Neural crest cell (in vitro differentiated cells): ENCODE measurements at places on chromosomes 7 and 10. TPM values are rescaled to one million over a fixed set of nuclear protein-coding genes. Genes with fewer than 3 reads are reported as not detected.

- H3K4me1 ChIP-seq: no peaks in the 10 kb centered on the region
- H3K36me3 ChIP-seq: no peaks in the 10 kb centered on the region
- H3K27ac ChIP-seq: no peak overlapping the region
Measured at GRCh38 chr10:112343056-112343806, 30.7 kb upstream of the ACSL5 start.

- no peak for DNase-seq
- H3K36me3 ChIP-seq: no peaks in the 10 kb centered on the region
- no peaks in the 10 kb centered on the region for H3K27me3 ChIP-seq
- H3K4me3 ChIP-seq: no peak overlapping the region
Measured at GRCh38 chr7:19752020-19752419, 21.4 kb downstream of the TMEM196 start.

DNA sequence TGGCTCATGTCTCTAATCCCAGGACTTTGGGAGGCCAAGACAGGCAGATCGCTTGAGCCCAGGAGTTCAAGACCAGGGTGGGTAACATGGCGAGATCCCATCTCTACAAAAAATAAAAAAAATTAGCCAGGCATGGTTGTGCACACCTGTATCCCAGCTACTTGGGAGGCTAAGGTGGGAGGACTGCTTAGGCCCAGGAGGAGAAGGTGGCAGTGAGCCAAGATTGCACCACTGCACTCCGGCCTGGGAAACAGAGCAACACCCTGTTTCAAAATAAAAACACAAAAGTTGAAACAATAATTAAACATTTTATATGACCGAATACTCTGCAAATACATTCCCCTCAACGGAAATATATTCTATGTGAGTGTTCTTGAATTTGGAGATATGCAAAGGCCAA, 40.3 kb downstream of the JMJD1C start:
- no peak overlapping the region for H3K27ac ChIP-seq
- DNase-seq: no peak
- no peaks in the 10 kb centered on the region for H3K27me3 ChIP-seq
- H3K4me1 ChIP-seq: peaks cover 44% of the 10 kb centered on the region
- H3K36me3 ChIP-seq: peaks cover 3% of the 10 kb centered on the region

DNA sequence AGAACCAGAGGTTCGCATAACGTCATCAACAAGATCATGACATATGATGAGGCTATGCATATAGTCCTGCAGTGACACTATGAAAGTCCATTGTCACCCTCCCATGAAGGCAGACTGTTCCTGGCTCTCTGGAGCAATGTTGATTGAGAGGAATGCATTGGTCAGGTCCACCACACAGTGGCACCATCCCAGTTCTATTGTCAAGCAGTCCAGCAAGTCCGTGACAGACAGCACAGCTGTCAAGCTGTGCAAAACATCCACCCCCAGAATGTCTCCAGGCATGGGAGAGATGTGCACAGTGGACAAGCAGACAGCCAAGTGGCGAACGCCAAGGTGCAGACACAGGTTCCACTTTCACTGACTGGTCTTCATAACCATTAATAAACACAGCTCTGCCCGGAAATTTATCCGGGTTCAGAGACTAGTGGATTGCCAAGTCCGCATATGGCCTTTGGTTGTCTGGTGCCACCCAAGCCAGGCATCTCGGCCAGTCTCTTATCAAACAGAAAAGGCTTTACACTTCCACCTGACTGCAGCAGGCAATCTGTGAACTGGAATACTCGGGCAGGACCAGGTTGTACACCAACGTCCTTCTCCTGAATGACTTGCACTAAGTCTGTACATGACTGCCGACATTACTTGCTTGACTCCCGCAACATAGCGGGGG, 7.2 kb downstream of the RNF133 start:
- no peak overlapping the region for H3K4me3 ChIP-seq
- H3K27ac ChIP-seq: no peak overlapping the region
- DNase-seq: no peak
- no peaks in the 10 kb centered on the region for H3K27me3 ChIP-seq

GRCh38 chr7:85164376-85164775, 22.5 kb downstream of the SEMA3D start:
- H3K27me3 ChIP-seq: no peaks in the 10 kb centered on the region
- peaks cover 5% of the 10 kb centered on the region for H3K36me3 ChIP-seq
- H3K4me1 ChIP-seq: no peaks in the 10 kb centered on the region
- no peak for DNase-seq
- H3K4me3 ChIP-seq: no peak overlapping the region

DNA sequence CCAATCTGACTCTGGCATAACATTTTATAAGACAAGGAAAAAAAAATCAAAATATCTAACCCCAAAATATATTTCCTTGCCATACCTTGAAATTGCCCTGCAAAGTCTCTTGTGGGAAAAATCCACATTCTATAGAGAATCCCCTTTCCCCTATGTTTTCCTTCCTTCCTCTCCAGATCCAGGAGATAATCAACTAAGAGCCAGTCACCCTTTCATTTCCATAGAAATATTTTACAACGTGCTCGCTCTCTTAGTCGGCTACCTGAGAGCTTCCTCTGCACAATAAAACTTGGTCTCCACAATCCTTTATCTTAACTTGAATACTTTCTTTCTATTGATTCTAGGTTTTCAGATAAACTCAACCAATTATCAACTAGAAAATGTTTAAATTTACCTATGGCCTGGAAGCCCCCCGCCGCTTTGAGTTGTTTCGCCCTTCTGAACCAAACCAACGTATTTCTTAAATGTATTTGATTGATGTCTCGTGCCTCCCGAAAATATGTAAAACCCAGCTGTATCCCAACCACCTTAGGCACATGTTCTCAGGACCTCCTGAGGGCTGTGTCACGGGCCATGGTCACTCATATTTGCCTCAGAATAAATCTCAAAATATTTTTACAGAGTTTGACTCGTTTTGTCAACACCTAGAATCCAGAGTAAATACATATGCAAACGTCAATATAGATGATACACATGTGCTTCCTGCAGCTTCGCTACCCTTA, 869 bp downstream of the PSAP start:
- no peaks in the 10 kb centered on the region for H3K27me3 ChIP-seq
- H3K4me3 ChIP-seq: peak overlapping the region; percentile 91
- peak overlapping the region; percentile 43 for H3K27ac ChIP-seq
- peaks cover 52% of the 10 kb centered on the region for H3K4me1 ChIP-seq

DNA sequence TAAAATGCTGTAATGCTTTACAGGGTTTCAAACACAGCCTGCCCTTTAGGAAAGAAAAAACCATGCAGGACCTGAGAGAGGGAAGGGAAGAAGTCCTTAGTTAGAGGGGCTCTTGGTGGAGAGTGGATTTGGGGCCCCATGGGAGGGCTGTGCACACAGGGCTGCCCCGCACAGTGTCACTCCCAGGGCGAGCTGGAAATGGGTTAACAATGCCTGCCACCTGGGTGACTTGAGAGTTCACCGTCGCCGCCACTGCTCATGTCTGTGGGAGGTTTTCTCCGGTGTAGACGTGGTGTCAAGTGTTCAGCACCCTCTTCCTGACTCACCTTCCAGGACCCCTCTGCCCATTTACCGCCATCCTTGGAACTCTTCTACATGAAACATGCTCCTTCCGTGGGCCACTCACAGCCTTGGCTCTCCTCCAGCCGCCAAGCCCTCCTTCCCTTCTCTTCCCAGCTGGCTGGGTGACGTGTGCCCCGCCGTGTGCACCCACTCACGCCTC, 686.4 kb downstream of the SDK1 start:
- no peak for DNase-seq
- H3K27ac ChIP-seq: peak overlapping the region; percentile 35
- no peaks in the 10 kb centered on the region for H3K27me3 ChIP-seq

- H3K27ac ChIP-seq: no peak overlapping the region
- H3K4me3 ChIP-seq: no peak overlapping the region
- H3K36me3 ChIP-seq: no peaks in the 10 kb centered on the region
- DNase-seq: no peak
- H3K4me1 ChIP-seq: peaks cover 7% of the 10 kb centered on the region
- peaks cover 24% of the 10 kb centered on the region for H3K27me3 ChIP-seq
Measured at GRCh38 chr7:134121632-134122139, 5.5 kb upstream of the LRGUK start.

GRCh38 chr10:61332581-61332980, 120.6 kb downstream of the TMEM26 start:
- H3K4me3 ChIP-seq: no peak overlapping the region
- no peaks in the 10 kb centered on the region for H3K4me1 ChIP-seq
- peaks cover 4% of the 10 kb centered on the region for H3K36me3 ChIP-seq

- H3K27ac ChIP-seq: no peak overlapping the region
- H3K4me1 ChIP-seq: no peaks in the 10 kb centered on the region
- H3K27me3 ChIP-seq: no peaks in the 10 kb centered on the region
- no peaks in the 10 kb centered on the region for H3K36me3 ChIP-seq
Measured at GRCh38 chr7:115409682-115410433, 488.0 kb downstream of the MDFIC start.

- H3K36me3 ChIP-seq: no peaks in the 10 kb centered on the region
- no peak for DNase-seq
- H3K4me3 ChIP-seq: peak overlapping the region; percentile 98
- H3K27ac ChIP-seq: no peak overlapping the region
Measured at GRCh38 chr7:140479739-140480084, 407 bp upstream of the MKRN1 start.

- peaks cover 4% of the 10 kb centered on the region for H3K36me3 ChIP-seq
- no peak overlapping the region for H3K4me3 ChIP-seq
- no peak overlapping the region for H3K27ac ChIP-seq
- peaks cover 23% of the 10 kb centered on the region for H3K4me1 ChIP-seq
Measured at GRCh38 chr7:55515569-55516279, 56.6 kb downstream of the VOPP1 start.

DNA sequence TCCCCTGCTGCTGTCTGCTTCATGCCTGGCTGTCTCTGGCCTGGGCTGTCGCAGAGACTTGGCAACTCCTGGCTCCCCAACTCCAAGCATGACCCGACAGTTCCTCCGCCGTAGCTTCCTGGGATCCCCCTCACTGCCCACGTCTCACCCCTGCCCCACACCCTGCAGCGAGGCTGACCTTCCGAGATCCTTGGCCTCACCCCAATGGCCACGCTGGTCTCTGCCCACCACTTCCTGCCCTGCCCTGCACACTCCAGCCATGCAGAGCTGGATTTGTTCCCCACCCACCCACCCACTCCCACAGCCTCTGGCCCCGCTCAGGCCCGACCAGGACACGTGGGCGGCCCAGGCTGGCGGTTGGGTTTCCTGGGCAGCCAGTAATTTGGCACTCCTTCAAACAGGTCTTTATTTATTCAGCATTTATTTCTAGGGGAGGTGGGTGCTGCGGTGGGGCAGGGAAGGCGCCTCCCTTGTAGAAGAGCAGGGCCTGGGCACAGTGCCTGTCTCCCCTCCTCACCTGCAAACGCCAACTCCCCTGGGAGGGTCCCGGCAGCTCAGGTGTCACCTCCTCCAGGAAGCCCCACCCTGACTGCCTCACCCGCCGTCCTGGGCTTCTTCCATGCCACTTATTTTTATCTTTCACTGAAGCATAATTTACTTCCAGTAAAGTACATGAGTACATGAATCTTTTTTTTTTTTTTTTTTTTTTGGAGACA, 25.5 kb downstream of the GTF2IRD1 start:
- H3K27ac ChIP-seq: no peak overlapping the region
- H3K36me3 ChIP-seq: no peaks in the 10 kb centered on the region
- H3K4me3 ChIP-seq: no peak overlapping the region

GRCh38 chr7:133836666-133837065, 290.5 kb upstream of the LRGUK start:
- H3K27ac ChIP-seq: no peak overlapping the region
- no peaks in the 10 kb centered on the region for H3K4me1 ChIP-seq
- DNase-seq: no peak

GRCh38 chr7:327991-328702, 38.2 kb downstream of the FOXL3 start:
- H3K27me3 ChIP-seq: peaks cover 17% of the 10 kb centered on the region
- H3K4me3 ChIP-seq: no peak overlapping the region
- H3K27ac ChIP-seq: no peak overlapping the region
- no peaks in the 10 kb centered on the region for H3K36me3 ChIP-seq

DNA sequence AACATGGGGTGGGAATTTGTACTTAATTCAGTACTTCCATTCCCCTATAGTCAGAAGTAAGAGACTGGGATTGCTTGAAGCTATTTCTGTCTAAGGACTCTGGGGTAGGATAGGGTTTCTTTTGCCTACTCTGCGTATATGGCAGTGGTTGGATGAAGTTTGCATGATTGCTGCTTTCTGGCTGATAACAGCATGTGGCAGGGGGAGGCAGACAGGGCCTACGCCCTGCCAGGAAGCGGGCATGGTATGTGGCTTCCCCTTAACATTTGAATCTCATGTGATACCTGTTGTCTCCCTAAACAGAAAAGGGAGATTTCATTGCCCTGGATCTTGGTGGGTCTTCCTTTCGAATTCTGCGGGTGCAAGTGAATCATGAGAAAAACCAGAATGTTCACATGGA, 57.1 kb downstream of the TACR2 start:
- peak overlapping the region; percentile 6 for H3K27ac ChIP-seq
- no peaks in the 10 kb centered on the region for H3K27me3 ChIP-seq
- no peak for DNase-seq
- H3K4me1 ChIP-seq: peaks cover 17% of the 10 kb centered on the region

GRCh38 chr7:143351060-143351459, 11.5 kb downstream of the FAM131B start:
- no peak for DNase-seq
- peaks cover 17% of the 10 kb centered on the region for H3K27me3 ChIP-seq
- no peak overlapping the region for H3K4me3 ChIP-seq
- H3K36me3 ChIP-seq: peaks cover 2% of the 10 kb centered on the region

GRCh38 chr7:30280631-30281030, 3.8 kb upstream of the ZNRF2 start:
- peaks cover 8% of the 10 kb centered on the region for H3K27me3 ChIP-seq
- peaks cover 4% of the 10 kb centered on the region for H3K4me1 ChIP-seq
- DNase-seq: no peak
- H3K36me3 ChIP-seq: no peaks in the 10 kb centered on the region

The INPP5A gene
- 34.8 and 35.4 TPM in 2 replicates for total RNA-seq

The GATA3 gene
- total RNA-seq: 0.35 and 0.39 TPM in 2 replicates

The PBLD gene
- 5.0 TPM in 2 replicates for total RNA-seq

The NPM3 gene
- total RNA-seq: 63.2 and 64.8 TPM in 2 replicates

The ATP5F1C gene
- total RNA-seq: 241 and 245 TPM in 2 replicates

The FKBP6 gene
- not detected in 2 replicates for total RNA-seq

The NACAD gene
- 7.2 and 9.7 TPM in 2 replicates for total RNA-seq

The HMX3 gene
- not detected in 2 replicates for total RNA-seq
